Mucosa of gallbladder (tissue), 1 donor: ENCODE measurements at places on chromosomes 1 and 21. TPM values are rescaled to one million over a fixed set of nuclear protein-coding genes. Genes with fewer than 3 reads are reported as not detected.
A peak's percentile ranks its signal among the peaks of the same experiment; 100 is the strongest.

Gene BSND
- not detected for total RNA-seq

Gene NME7
- total RNA-seq: 18.0 TPM

Gene CCDC181
- total RNA-seq: 5.6 TPM

Gene TSPEAR
- total RNA-seq: 0.06 TPM

Gene GSTM5
- total RNA-seq: 32.8 TPM

Gene OLFML3
- 74.8 TPM for total RNA-seq

Gene S100A12
- 0.75 TPM for total RNA-seq

Gene NFYC
- total RNA-seq: 57.0 TPM

Gene TCHHL1
- total RNA-seq: not detected

Gene LIPI
- total RNA-seq: not detected

Gene HCN3
- total RNA-seq: 8.7 TPM

GRCh38 chr1:35622510-35623178, 18.7 kb downstream of the PSMB2 start:
- DNase-seq: no peak

GRCh38 chr1:89081005-89081404, 16.0 kb upstream of the GBP1 start:
- no peak for DNase-seq

- DNase-seq: no peak
Measured at GRCh38 chr1:51343624-51344023, 13.3 kb upstream of the TTC39A start.

DNA sequence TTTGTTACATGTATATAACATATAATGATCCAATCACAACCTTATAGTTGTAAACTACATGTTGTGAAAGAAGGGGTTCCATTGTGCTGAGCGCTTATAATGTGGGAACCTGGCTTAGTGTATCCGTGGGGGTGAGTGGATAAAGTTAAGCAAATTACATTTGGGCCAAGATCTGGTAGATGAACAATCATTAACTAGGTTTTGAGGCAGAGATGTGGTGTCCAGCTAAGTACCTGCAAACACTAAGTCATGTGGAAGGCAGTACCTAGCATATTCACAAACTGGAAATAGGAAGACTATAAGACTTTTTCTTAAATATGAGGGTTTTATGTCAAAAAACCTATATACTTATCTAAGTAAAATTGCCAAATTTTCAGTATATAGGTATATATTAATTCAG, 167.2 kb upstream of the PDE4B start:
- no peak for DNase-seq

- DNase-seq: no peak
Measured at GRCh38 chr1:17861685-17862084, 106.6 kb downstream of the ACTL8 start.

DNA sequence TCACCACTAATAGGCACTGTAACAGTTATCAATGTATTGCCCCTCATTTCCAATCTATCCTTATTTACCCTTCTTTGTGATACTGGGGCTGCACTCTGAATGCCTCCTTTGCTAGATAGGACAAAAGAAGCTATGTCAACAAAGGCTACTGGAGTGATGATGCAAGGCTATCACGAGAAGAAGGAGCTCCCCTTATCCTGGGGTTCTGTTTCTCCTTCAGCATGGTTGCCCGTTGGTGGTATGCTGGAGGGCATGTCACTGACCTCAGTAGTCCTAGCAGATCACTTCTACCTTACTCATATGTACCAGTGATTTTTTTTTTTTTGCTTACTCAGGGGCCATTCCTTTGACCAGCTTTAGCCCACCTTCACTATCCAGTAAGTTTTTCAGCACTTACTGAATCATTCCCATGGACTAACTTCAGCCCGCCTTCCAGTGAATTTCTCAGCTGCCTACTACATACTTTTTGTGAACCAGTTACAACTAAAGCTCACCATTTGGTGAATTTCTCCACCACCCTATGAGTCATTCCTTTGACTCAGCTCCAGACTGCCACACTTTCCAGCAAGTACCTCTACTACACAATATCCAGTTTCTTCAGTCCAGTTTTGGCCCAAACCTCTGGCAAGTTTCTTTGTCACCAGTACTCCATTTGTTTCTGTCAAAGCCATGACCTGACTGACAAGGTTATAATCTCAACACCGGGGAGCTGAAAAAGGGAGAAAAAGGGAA, 944.5 kb downstream of the KCNT2 start:
- peak; percentile 24 for DNase-seq

DNA sequence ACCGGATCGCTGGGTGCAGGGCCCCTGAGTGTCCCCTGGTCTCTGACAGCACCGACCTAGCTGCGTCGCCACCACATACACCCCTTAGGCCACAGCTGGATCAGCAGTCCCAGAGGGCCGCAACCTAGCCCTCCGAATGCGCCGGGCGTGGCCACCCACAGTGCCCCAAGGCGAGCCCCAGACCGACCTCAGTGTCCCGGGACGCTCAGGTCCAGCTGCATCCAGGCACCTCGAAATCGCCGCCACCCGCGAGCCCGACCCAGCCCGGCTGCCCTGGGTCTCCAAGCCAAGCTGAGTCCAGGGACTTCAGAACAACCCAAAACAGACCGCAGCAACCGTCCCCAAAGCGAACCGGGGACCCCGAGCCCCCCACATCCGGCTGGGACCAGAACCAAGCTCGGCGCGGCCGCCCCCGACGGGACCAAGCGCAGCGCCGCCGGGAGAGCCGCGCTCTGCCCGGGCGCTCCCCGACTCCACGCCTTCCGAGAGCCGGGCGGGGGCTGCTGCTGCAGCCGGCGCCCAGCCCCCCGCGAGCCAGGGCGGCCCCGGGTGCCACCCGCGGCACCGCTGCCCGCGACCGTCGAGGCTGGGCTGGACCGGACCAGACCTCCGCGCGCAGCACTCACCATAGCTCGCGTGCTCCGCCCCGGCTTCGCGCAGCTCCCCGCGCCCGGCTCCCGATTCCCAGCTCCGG, 54.6 kb upstream of the ECE1 start:
- no peak for DNase-seq

DNA sequence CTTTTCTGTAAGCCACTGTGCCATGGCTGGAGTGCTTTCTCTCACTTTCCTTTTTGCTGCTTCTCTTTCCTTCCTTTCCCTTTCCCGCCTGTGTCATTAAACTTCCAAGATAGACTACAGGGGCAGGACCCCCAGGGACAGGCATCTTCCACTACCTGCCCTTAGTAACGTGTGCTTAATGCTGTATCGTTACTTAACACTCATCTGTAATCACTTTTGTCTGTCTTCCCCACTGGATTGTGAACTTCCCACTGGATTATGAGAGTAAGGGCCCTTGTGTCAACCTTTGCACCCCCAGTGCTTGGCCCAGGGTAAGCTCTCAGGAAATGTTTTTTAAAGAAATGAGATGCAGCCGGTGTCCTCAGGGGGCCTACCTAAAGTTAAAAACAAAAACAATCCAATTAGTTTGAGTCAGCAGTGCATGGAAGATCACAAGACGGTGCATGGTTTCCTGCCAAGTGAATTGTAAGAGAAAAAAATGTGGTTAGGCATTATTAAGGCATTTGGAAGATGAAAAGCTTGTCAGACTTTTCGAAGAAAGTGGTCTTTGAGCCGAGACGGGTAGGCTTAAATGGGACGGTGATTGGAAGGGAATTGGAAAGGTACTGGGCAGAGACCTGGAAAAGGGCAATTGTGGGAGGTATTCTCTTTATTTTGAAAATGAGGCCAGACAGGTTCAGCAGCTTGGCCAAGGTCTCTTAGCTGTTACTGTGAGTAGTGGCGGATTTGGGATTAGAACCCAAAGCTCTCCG, 958 bp downstream of the LYPLAL1 start:
- DNase-seq: peak; percentile 28

- DNase-seq: no peak
Measured at GRCh38 chr1:169461390-169462000, 24.2 kb downstream of the SLC19A2 start.

GRCh38 chr1:211985556-211986264, 49.6 kb downstream of the INTS7 start:
- no peak for DNase-seq

DNA sequence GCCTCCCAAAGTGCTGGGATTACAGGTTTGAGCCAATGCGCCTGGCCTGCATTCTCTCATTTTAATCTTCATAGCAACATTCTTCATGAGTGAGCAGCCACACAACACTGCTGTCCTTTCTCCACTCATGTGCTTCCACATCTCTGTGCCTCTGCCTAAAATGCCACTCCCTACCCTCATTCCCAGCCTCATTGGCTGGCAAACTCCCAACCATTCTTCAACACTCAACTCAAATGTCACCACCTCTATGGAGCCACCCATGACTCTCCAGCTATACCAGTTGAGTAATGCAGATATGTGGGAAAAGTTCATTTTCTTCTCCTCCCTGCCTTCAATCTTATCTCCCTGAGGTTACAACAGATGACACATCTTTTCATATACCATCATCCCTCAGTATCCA, 53.9 kb upstream of the ZC3H12A start:
- DNase-seq: no peak

DNA sequence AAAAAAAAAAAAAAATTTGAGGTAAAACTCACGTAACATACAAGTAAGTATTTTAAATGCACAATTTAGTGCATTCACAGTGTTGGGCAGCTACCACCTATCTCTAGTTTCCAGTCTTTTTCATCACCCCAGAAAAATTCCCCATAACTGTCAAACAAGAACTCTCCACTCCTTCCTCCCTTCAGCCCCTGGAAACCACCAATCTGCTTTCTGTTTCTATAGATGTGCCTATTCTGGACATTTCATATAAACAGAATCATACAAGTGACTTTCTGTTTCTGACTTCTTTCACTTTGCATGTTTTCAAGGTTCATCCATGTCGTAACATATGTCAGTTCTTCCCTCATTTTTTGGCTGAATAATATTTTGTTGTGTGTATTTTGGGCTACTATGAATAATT, 24.9 kb upstream of the ETS2 start:
- no peak for DNase-seq

- no peak for DNase-seq
Measured at GRCh38 chr21:40680311-40680710, 166.6 kb downstream of the DSCAM start.

- DNase-seq: no peak
Measured at GRCh38 chr1:15953294-15953771, 22.6 kb downstream of the ZBTB17 start.

DNA sequence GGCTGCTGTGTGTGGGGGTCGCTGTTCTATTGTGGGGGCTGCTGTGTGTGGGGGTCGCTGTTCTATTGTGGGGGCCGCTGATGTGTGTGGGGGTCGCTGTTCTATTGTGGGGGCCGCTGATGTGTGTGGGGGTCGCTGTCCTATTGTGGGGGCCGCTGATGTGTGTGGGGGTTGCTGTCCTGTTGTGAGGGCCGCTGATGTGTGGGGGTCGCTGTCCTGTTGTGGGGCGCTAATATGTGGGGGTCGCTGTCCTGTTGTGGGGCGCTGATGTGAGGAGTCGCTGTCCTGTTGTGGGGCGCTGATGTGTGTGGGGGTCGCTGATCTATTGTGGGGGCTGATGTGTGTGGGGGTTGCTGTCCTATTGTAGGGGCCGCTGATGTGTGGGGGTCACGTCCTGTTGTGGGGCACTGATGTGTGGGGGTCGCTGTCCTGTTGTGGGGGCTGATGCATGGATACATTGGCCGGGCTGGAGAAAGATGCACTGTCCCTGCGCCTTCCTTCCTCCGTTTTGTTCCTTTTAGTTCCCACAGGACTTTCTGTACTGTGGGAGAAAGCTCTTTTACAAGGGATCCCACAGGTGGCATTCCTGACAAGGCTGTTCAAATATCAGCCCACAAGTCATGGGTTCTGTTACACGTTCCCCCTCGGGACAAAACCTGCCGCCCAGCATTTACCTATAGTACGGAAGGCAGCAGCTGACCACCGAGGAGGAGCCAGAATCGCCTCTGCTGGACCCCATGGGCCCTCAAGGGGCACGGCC, 27.5 kb downstream of the SETD4 start:
- DNase-seq: no peak

- peak; percentile 87 for DNase-seq
Measured at GRCh38 chr1:153572569-153573015, 6.9 kb upstream of the S100A2 start.

DNA sequence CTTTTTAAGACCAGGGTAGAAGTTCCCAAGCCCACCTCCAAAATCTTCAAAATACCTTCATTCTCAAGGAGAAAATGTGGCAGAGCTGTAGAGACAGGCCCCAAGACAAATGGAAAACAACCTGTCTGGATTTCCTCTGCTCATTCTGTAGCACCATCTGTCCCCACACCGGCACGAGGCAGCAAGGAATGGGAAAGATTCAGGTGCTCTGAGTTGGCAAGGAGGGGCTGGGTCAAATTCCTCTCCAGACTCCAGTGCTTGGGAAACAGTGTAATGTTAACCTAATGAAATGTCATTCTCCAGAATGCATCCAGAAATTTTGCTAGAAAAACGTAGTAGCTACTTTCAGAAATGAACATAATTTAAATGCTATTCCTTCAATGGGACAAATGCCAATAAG, 9.3 kb downstream of the PABPC4 start:
- DNase-seq: no peak

- peak; percentile 20 for DNase-seq
Measured at GRCh38 chr1:13583966-13584791, 547 bp downstream of the PDPN start.

DNA sequence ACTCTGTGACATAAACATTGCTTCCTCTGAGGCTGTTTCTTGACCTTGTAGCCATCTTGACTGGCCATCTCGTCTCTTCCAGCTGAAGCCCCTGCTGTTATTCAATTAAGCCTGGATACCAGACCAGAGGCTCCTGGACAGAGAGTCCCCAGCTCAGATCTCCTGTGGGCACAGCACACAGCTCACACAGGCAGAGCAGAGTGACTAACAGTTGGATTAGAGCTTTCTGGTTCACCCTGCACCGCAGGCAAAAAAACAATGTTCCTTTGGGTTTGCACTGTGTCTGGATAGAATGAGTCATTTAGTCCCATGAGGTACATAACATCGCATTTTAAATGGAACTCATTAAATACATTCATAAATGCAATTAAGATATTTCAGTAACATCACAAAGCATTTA, 33.4 kb upstream of the USH2A start:
- DNase-seq: no peak

DNA sequence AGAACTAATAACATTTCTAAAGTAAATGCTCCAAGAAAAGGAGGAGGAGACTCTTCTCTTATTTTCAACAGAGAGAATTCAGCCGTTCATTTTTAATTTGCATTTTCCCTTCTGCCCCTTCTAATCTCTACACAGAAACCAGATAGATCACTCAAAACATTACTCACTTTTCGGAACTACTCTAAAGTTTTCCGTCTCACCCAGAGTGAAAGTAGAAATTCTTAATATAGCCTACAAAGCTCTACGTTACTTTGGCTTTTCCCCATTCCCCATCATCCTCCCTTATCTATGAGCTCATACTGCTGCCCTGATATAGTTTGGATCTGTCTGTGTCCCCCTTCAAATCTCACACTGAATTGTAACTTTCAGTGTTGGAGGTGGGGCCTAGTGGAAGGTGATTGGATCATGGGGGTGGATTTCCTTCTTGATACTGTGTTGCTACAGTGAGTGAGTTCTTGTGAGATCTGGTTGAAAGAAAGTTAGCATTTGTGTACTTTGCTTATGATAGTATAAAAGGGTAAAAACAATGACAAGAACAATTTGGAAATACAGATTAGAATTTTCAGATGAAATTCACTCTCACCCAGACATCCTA, 188.2 kb downstream of the AMY1C start:
- DNase-seq: no peak
